ENCODE measurements at places on chromosomes 7 and 10.

DNA sequence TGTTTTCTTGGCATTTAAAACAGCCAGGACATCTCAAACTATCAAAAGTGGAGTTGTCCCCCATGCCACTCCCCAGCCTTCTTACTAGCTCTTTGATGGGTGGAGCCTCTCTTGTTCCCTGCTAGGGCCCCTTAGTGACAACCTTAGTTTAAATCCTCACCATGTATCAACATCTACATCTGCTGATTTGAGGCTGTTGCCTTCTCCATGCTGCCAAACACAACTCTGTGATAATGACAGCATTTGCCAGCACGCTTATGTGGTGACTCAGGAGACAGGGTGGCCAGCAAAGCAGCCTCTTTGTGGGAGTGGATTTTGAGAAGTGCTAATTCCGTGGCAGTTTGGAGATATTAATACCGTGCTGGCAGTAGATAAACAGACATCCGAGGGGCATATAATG lies 145.4 kb downstream of the LRRC4 start:
- DNase-seq, result no peak

DNA sequence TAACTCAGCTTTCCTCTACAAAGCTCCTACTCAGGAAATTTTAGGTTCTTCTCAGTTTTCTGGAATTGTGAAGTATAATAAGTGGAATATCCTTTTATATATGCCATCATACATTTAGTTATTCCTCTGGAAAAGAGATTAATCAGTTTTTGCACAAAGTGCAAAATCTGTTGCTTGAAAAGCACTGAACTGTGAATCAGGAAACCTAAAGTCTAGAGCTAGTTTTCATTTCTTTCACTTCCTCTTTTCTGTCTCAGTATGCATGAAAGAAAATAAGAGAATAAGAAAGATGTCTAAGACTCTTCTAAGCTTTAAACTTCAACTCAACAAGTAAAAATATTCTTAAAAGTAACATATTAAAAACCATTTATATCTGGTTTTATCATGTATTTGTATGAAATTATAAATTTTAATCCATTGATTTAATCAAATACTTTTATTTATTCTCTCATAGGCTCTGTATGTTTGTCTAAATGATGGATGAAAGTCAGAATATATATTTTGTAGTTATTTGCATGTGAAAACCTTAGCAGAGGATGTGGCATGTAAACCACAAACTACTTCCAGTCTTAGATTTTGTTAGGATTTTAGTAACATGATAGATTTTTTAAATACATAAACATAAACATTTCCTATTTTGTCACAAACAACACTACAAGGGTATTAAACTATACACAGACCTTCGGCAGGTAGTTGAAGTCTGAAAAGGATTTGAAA lies 1073.0 kb downstream of the XPNPEP1 start:
- DNase-seq, result no peak

DNA sequence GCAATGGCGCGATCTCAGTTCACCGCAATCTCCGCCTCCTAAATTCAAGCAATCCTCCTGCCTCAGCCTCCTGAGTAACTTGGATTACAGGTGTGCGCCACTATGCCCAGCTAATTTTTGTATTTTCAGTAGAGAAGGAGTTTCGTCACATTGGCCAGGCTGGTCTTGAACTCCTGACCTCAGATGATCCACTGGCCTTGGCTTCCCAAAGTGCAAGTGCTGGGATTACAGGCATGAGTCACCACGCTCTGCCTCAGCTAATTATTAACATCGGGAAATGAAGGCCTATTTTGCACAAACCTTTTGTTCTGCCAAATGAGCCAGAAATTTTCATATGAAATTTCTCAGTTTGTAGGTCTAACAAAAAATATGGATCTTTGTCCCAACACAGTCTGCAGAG lies 106.7 kb upstream of the ODAD2 start:
- no peak for DNase-seq

GRCh38 chr10:124369986-124370385 lies 48.7 kb downstream of the OAT start:
- DNase-seq, result no peak

GRCh38 chr10:69123306-69123746 lies 652 bp upstream of the VPS26A start:
- DNase-seq, result no peak

DNA sequence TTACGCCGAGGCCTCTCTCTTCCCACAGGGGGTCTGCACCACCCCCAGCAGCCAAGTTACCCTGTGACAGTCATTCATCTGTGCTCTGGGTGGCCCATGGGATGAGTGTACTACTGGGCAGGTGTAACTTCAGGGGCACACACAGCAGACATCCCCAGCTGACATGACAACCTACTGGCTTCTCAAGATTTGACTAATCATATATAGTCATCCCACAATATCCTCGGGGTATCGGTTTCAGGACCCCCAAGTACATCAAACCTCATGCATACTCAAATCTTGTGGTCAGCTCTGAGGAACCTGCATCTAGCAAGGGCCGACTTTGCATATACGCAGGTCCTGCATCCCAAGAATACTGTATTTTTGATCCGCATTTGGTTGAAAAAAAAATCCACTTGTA lies 336.9 kb upstream of the C7orf33 start:
- DNase-seq, result no peak

- no peak for DNase-seq
Measured at GRCh38 chr7:2260820-2261219, 18.8 kb downstream of the NUDT1 start.

DNA sequence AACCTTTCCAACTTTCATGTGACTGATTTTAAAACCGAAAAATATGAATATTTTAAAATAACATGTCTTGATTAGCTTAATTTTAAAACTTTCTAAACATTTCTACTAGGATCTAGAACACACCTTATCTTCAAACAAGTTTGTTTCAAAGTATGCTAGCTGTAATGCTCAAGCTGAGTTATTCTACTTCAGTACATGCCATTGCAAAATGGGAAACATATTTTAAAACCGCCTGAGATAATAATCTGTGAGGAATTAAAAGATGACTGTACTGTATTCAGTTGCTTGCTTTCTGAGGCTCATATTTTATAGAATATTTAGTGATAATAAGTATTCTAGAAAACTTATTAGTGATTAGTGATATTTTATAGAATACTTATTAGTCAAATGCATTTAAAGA lies 99.6 kb downstream of the LMBR1 start:
- DNase-seq, result no peak

GRCh38 chr10:57992321-57993077 lies 275.2 kb downstream of the IPMK start:
- DNase-seq, result no peak

DNA sequence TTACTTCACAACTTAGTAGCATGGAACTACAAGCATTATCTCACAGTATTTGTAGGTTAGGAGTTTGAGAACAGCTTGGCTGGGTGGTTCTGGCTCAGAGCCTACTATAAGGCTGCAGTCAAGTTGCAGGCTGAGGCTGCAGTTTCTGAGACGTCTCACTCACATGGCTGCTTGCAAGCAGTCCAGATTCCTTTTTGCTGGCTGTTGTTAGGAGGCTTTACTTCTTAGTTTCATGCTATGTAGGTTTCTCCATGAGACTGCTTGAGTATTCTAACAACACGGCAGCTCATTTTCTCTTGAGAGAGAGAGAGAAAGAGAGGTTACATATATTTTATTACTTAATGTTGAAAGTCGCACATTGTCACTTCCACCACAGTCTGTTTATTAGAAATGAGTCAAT lies 1073.9 kb downstream of the NXPH1 start:
- DNase-seq, result no peak

- no peak for DNase-seq
Measured at GRCh38 chr7:14596421-14596820, 306.1 kb downstream of the DGKB start.

All from CD4-positive, alpha-beta T cell treated with Interleukin-6 for 4 hours (primary cell).